ENCODE measurements at places on chromosomes 13 and 19.

GRCh38 chr13:97379386-97379785, 54.6 kb upstream of the RAP2A start:
- no peak for DNase-seq

GRCh38 chr19:3609779-3610719, 3.4 kb upstream of the TBXA2R start:
- peak; percentile 25 for DNase-seq

- peak; percentile 77 for DNase-seq
Measured at GRCh38 chr13:46961719-46962118, 64.9 kb upstream of the HTR2A start.

- DNase-seq: no peak
Measured at GRCh38 chr13:51252954-51253532, 30.8 kb downstream of the FAM124A start.

GRCh38 chr19:2865334-2866100, 1.6 kb upstream of the ZNF556 start:
- no peak for DNase-seq

- no peak for DNase-seq
Measured at GRCh38 chr19:40982594-40983101, 8.4 kb upstream of the CYP2B6 start.

DNA sequence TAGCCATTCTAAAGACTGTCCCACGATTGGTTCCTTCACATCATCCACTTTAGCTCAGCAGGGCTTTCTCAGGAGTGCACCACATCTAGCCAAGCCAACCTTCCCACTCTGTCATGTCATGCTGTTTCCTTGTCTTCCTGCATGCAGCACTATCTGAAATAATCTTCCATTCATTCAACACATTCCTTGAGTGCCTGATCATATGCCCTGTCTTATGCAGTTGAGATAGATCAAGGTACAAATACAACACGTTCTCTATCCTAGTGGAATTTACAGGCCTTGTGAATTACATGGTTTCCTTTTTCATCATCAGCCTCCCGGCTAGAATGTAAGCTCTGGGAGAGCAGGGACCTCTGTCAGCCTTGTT, 6.8 kb upstream of the MRPS31 start:
- no peak for DNase-seq

DNA sequence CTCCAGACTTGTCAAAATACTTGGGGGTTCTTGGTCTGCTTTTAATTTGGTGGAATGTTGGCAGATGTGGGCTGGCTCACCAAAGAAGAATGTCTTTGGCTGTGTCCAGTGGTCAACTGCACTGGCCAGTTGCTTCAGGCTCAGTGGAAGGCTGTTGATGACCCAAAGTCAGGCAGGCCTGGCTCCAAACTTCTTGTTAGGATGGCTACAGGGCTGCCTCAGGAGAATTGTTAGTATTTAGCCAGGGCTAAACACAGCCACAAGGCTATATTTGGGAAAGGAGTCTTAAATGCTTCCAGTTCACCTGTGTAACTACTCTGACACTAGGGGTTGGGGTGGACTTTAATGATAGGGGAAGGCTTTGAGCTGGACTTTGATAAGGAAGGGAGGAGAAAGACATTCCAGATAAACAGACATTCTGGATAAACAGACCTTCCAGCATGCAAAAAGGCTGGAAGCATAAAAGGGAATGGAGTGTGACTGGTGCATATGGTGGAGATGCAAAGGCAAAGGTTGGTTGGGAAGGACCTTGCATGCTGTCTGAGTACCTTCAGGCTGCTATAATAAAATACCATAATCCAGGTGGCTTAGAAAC, 116.8 kb downstream of the FOXO1 start:
- DNase-seq: no peak

GRCh38 chr13:91270031-91270430, 77.5 kb upstream of the MIR17HG start:
- DNase-seq: no peak

GRCh38 chr13:52012512-52012836, 276 bp downstream of the ALG11 start:
- DNase-seq: no peak

- DNase-seq: no peak
Measured at GRCh38 chr13:20525144-20525600, 485 bp downstream of the CRYL1 start.

DNA sequence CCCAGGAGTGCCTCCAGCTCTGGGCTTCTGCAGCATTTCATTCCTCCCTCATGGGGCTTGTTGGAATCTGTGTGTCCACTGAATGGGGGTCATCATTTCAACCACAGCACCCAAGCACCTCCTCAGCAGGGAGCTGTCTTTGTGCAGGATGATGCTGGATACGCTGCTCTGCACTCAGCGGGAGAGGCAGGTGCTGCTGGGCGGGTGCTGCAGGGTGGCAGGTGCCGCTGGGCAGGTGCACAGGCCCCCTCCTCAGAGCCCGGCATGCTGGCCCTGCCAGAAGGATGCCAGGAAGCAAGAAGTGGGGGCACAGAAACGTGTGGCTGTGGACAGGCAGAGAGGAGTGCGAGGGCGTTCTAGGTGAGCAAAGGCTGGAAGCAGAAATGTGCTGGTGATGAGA, 121.8 kb upstream of the VSTM2B start:
- DNase-seq: no peak

GRCh38 chr13:49183672-49184325, 36.3 kb upstream of the MLNR start:
- DNase-seq: no peak

- no peak for DNase-seq
Measured at GRCh38 chr13:111950697-111951096, 116.3 kb upstream of the SOX1 start.

- no peak for DNase-seq
Measured at GRCh38 chr19:46978171-46978869, 41.3 kb upstream of the NPAS1 start.

- DNase-seq: no peak
Measured at GRCh38 chr13:32417995-32418394, 9.9 kb downstream of the N4BP2L1 start.

DNA sequence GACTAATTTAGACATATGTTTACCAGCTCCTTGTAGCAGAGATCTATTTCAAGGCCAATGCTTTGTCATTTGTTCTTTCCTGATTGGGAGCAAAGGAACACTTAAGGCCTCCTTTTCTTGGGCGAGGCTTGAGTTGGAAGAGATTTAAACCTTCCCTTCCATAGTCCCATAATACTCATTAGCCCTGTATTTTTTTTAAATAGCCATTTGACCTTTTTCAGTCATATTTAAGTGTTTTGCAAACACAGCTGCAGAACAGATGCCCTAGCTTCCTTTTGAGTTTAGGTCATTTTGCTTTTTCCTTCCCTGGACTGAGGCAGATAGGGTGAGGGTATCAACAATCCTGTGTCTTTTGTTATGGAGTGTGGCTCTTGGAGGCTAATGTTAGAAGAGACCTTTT, 198.3 kb downstream of the NBEA start:
- DNase-seq: no peak

DNA sequence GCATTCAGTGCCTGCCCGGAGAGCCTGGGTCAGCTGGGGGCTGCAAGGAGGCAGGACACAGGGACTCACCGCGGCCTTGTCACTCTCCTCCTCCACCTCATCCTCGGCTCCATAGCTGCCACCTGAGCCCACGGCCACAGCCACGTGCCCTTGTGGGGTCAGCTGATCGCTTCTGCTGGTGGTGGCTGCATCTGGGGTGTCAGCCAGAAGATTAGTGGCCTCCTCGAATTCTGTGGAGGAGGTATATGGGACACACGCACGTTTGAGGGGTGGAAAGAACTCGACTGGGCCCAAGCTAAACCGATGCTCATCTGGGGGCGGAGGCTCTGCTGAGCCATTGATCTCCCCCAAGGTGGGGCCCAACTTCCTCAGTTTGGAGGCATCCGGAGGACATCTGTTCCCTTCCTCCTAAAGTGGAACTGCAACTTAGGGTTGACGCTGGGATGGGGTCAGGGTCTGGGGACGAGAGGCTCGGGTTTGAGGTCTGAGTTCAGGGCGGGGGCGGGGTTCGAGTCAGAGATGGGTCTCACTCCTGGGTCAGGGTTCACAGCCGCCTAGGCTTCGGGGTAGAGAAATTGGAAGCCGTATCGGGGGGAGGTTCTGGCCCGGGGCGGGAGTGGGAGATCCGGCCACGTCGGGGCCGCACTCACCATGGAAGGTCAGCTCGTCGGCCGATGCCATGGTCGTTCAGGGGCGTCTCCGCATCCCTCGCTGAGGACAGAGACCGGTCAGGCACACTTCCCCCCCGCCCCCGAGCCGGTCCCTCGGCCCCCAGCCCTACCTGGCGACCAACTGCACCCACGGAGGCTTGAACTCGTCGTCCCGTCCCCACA, 493 bp downstream of the YIPF2 start:
- no peak for DNase-seq

- no peak for DNase-seq
Measured at GRCh38 chr13:46739447-46740098, 57.4 kb downstream of the ESD start.

DNA sequence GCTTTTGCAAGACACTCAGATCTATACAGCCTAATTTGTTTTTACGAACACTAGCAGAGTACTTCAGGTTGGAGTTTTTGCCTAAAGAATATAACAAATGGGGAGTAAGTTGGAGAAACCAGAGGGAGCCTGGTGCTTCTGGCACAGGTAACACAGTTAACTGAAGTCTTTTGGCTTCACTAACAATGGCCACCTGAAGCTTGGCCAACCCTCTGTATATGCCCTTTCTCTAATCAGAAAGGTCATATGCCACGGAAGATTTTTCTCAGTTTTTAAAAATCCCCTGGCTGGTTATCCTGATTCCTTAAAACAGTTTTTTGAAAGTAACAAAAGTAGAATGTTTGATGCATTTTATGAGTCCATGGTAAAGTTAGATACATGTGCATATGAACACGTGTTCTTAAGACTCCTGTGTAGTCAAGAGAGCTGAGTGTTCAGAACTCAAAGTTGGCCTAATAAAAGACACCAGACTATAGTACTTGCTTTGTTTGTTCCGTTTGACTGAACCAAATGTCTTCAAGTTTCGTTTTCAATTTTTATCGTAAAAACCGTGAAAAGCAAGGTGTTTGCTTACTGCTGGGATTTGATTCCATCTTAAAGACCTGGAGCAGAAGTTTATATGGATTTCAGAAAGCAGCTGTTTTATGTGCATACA, 137.5 kb downstream of the KCNRG start:
- no peak for DNase-seq

DNA sequence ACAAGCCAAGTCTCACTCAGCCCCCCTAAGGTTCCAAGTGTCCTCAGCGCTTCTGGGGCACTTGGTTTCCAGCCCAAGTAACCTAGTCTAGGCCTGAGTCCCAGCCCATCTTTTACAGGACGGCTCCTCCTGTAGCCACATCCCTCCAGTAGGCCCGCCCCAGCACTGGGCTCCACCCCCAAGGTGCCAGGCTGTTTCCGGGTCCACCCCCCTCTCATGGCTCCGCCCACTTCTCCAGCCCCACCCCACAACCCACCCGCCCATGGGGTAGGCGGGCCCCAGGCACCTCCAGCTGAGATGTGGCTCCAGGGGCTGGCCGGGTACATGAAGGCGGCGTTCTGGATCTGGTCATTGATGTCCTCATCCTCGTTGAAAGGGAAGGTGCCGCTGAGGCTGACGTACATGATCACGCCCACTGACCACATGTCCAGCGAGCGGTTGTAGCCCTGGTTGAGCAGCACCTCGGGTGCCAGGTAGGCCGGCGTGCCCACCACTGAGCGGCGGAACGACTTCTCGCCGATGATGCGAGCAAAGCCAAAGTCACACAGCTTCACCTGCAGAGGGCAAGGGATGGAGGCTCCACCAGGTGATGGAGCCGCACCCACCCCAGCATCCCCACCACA, 17.2 kb upstream of the DACT3 start:
- DNase-seq: peak; percentile 24

DNA sequence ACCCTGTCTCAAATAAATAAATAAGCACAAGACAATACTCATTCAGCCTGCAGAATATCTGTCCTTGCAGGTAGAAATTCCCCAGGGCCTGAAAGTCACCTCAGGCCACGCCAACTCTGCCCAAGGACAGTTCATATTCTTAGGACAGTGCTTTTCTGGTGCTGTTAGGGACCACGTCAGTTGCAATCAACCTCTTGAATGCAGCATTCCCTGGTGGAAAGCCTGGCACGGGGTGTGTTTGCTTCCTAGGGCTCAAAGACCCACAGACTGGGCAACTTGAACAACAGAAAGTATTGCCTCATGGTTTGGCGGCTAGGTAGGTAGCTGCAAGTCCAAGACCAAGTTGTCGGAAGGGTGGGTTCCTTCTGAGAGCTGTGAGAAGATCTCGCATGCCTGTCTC, 160.3 kb downstream of the KCTD15 start:
- no peak for DNase-seq

- DNase-seq: no peak
Measured at GRCh38 chr13:33058776-33059327, 42.6 kb downstream of the KL start.

GRCh38 chr19:1567116-1567847, 843 bp downstream of the MEX3D start:
- no peak for DNase-seq

DNA sequence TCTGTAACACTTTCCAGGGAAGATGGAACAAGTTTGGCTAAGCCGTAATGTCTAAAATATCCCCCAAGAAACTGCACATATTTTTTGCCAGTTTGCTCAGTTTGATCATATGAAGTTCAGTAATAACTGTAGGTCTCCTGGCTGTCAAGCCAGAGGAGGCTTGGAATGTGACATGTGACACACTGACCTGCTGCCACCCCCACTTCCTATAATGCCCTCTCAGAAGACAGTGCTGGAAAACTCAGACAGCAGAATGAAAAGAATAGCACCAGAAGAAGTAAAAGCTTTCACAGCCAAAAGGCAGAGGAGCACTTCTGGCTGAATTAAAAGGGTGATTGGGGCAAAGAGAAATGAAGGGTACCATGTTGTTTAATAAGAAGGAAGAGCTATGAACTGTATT, 67.4 kb upstream of the UBAC2 start:
- no peak for DNase-seq

Measured in fibroblast of skin of scalp (primary cell).